ENCODE measurements at places on chromosomes 5 and 9. TPM values are rescaled to one million over a fixed set of nuclear protein-coding genes. Genes with fewer than 3 reads are reported as not detected.

The OR13C5 gene
- not detected for total RNA-seq

The NINJ1 gene
- total RNA-seq, result 78.6 TPM

The FYB1 gene
- 10.8 TPM for total RNA-seq

The CFAP157 gene
- total RNA-seq, result not detected

The SLCO4C1 gene
- total RNA-seq, result not detected
